Hematopoietic multipotent progenitor cell treated with erythropoietin and hydrocortisone succinate and interleukin-3 and kit ligand, for 8 days (in vitro differentiated cells): ENCODE measurements at places on chromosomes 4 and X.
A peak's percentile ranks its signal among the peaks of the same experiment; 100 is the strongest.

GRCh38 chr4:185742766-185743165 lies 69.2 kb downstream of the SORBS2 start:
- no peak for DNase-seq

DNA sequence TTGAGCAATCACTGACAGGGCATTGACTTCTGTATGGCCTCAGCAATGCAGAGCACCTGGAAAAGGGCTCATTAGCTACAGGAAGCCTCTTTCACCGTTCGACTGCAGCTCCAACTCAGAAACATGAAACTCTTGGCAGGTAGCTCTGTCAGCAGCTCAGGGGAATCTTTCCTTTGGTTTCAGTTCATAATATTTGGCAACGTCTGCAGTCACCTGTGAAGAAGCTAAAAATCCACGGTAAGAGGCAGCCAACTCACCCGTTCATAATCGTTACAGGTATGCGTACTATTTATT lies 354.9 kb downstream of the CAMK2D start:
- no peak for DNase-seq

- DNase-seq, result peak; percentile 27
Measured at GRCh38 chrX:51144828-51145442, 187.7 kb upstream of the NUDT10 start.

GRCh38 chrX:151793886-151794285 lies 59.3 kb downstream of the CNGA2 start:
- DNase-seq, result no peak

DNA sequence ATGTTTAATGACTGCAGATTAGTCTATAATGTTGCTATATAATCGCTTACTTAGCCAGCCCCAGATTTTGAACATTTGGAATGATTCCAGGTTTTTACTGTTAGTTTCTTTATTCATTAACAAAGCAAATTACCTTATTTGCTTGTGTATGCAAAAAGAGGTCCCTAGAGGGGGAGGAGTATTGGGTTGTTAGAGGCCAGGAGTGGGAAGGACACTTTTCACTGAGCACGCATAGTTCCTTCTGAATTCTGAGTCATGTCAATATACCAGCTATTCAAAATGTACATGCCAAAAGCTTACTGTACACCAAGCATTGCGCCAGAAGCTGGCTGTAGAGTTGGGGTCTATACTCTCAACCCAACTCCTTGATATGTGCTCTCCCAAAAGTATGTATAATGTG lies 5.1 kb upstream of the DGAT2L6 start:
- no peak for DNase-seq

GRCh38 chr4:3413217-3413671 lies 28.5 kb upstream of the HGFAC start:
- DNase-seq, result no peak

GRCh38 chrX:3161681-3162080 lies 120.4 kb downstream of the ARSF start:
- DNase-seq, result no peak

DNA sequence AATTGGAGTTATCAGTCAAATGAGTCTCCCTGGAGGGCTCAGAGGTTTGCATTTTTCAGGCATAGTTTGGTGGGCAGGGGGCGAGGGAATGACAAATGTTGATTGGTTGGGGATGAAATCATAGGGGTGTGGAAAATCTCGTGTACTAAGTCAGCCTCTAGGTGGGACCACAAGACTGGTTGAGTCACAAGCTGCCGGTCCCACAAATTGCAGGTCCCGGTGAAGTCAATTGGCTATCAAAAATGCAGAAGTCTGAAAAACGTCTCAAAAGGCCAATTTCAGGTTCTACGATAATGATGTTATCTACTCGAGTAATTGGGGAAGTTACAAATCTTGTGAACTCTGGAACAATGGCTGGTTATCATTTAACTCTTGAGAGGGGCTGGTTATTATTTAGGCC lies 98.8 kb upstream of the DHX15 start:
- DNase-seq, result peak; percentile 8

GRCh38 chr4:15717657-15718416 lies 15.0 kb downstream of the BST1 start:
- DNase-seq, result no peak

DNA sequence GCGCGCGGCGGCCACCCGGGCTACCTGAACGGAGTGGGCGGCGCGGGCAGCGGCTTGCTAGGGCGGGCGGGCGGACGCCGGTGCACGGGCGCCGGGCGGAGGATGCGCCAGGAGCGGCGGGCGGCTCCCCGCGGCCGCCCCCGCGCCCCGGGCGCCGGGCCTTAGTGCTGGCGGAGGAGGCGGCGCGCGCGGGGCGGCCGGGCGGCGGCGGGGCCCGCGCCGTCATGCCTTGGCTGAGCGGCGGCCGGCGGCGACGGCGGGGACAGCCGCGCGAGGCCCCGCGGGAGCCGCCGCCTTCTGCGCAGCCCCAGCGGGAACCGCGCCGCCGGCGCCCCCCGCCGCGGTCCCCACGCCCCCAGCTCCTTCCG lies 48.2 kb downstream of the CLDN34 start:
- no peak for DNase-seq

DNA sequence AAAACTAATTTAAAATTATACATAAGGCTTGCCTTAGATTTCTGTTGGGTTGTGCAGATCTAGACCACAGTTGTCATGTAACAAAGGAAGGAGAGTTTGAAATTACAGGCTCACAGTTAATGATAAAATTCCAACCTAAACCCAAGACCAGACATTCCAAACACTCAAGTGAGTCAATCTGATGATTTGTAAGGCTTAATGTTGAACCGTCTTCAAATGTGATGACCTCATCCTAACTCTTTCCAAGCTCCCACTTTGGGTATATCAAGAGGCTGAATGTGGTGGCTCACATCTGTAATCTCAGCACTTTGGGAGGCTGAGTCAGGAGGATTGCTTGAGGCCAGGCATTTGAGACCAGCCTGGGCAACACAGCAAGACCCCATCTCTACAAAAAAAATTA lies 149.2 kb downstream of the TBL1X start:
- DNase-seq, result no peak

DNA sequence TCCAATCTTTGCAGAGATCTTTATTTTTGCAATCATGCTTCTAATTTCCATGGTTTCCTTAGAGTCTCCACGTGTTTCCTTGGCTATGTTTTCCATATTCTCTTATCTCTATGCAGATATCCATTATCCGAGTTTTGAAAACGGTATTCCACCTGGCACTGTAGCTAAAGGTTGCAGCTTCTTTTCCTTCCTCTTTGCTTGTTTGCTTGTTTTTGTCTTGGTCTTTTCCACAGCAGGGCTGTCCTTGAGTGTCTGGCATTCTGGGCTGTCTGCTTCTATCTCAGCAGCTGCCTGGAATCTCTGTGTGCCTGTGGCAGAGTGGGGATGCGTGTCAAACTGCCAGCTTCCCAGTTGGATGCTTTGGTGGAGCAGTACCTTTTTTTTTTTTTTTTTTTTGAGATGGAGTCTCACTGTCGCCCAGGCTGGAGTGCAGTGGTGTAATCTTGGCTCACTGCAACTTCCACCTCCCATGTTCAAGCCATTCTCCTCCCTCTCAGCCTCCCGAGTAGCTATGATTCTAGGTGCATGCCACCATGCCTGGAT lies 46.9 kb downstream of the WFS1 start:
- no peak for DNase-seq

DNA sequence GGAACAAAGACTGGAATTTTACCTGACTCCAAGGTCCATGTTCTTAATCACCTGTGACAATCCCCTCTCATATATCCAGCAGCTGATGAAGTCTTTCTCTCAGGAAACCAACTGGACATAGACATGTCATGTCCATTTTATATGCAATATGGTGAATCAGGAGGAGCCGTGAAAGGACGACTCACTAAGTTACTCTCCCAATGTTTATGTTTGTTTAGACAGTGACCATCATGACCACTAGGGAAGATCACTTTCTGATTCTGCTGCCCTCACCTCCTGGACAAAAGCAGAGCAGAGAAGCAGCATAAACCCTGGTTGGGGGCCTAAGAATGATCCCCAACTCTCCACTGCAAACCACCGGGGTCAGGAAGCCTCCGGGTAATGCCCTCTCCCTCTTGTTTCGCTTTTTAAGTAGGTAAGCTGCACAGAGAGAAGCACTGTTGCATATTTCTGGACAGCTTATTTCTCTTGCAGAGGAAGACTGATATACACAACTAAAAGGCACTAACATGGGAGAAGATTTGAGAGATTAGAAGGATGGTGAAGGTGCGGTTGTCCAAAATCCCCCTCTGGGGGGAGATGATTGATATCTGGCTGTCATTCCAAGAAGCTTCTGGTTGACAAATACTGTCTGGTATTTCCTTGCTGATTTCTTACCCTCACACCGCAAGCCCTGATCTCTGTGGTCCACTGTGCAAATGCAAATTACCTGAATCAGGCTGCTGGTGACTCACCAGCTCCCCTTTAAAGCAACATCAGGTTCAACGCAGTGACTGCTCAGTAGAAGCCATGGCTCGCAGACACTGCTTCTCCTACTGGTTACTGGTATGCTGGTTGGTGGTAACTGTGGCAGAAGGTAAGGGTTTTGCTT lies at the start of gene ODAPH:
TSS of gene ODAPH (plus strand) at position 773 of the 871 bp plus-strand sequence. CDS start at position 790, 17 bp downstream.
- DNase-seq, result no peak

DNA sequence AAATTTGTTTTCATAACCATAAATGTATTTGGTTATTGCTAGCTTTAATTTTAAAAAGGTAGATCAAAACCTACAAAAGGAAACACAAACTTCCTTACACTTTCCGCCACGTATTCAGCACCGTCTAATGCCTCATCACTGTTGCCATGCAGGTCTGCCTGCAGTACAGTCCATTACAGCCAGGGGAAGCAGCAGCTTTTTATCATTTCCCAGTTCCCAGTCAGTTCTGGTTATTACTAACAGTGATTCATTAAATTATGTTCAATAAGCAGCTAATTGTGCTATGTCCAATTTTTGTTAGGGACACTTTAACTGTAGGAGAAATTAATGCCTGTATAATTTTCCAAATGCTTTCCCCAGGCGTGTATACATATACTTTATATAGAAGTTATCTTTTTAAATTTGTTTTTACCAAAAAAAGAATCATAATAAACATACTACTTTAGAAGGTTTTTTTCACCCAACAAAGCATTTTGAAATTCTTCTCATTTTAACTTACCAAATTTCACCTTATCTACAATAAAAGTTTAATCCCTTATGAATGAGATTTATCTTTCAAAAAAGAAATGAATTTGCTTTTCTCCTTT lies 93.3 kb downstream of the ANXA3 start:
- peak; percentile 86 for DNase-seq

- no peak for DNase-seq
Measured at GRCh38 chr4:88275516-88275915, 8.8 kb downstream of the PPM1K start.

- no peak for DNase-seq
Measured at GRCh38 chr4:744212-744841, 38.7 kb downstream of the PCGF3 start.

DNA sequence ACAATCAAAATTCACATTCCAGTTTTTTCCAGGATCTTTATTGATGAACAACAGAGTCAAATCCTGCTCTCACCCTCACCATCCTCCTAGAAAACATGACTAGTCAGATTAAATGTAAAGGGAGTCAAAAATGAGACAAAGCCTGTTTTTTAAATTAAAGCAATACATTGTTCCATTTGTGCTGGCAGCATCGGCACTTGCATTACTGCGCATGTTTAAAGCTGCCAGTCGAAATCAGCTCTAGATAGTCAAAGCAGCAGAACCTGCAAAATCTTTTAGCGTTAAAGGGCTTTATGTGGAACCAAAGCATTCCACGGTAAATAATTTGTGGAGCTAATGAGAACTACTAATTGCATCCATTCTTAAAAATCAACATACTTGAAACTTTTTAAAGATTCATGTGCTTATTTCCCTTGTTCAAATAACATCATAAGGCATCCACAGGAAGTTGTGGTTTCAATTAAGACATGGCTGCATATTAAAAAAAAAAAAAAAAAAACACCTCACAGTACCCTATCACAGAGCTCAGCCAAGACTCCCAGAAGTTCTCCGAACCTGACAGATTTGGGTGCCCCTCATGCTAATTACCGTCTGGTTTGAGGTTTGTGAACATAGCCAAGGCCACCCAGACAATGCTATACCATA lies 82.2 kb downstream of the SH3KBP1 start:
- no peak for DNase-seq

DNA sequence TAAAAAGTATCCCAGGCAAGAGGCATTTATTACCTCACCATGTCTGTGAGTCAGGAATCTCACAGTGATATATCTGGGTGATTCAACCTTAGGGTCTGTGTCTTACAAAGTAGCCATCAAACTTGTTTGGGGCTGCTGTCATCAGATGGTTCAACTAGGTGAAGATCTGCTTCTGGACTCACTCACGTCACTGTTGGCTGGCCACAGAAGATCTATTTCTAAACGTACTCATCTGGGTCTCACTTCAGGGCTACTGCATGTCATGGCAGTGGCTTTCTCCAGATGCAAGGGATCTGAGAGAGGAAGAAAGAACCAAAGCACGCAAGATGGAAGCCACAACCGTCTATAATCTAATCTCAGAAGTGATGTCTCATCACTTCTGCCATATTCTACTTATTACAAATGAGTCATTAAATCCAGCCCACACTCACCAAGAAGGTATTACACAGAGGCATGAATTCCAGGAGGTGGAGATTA lies 267.8 kb upstream of the ANKRD50 start:
- no peak for DNase-seq

DNA sequence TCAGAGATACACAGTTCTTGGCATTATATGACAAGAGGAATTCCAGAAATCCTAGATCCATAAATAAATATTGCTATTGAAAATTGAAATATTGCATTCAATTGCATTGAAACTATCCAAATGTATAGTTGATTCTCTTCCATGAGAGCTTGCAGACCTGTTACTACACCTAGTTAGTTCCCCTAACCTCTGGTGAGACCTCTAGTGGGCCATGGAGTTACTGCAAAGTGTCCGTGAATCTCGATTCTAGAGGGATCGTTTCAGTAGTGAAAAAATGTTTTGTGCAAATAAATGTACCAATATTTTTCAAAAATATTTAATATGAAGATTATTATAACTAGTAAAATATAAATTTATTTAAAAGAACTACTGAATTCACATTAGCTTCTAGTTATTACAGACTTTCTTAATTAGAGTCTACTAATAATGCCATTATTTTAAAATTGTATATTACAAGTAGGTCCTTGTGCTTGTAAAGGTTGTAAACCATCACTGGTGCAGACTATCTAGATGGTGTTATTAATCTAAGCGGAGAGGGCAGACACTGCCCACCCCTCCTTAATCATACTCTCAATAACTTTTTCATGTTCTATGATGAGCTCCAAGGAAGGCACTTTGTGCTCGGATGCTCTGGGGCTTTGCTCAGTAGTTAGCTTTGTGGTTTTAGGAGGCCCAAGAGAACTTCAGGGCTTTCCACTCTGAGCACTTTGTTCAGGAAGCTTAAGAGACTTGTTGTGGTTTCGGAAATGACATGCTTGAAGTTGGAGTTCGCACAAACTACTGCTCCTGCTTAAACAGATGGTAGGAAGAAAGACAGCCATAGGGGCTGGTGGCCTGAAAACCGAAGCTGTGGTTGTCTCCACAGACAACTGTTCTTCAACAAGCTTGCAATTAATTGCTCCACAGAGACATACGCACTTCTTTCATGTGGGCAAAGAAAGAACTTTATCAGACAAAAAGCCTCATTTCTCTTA lies 42.8 kb downstream of the IL21 start:
- DNase-seq, result peak; percentile 65

DNA sequence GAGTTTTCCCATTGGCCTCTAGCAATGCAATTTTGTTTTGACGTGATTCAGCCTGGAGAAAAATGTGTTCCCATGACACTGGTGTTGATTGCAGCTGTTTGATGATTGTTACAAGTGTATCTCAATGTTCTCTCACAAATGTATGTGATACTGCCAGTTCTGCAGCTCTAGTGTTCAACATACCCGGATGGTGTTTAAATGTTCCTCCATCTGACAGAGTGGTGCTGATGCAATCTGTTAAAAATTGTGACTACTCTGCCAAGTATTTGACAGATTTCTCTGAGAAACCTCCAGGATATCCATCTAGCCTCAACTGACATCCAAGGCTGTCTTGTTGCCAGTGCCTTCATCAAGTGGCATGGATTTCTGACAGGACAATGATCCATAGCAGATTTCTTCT lies 657.2 kb upstream of the DIAPH2 start:
- DNase-seq, result no peak
